ENCODE measurements at places on chromosomes 1 and 21.

DNA sequence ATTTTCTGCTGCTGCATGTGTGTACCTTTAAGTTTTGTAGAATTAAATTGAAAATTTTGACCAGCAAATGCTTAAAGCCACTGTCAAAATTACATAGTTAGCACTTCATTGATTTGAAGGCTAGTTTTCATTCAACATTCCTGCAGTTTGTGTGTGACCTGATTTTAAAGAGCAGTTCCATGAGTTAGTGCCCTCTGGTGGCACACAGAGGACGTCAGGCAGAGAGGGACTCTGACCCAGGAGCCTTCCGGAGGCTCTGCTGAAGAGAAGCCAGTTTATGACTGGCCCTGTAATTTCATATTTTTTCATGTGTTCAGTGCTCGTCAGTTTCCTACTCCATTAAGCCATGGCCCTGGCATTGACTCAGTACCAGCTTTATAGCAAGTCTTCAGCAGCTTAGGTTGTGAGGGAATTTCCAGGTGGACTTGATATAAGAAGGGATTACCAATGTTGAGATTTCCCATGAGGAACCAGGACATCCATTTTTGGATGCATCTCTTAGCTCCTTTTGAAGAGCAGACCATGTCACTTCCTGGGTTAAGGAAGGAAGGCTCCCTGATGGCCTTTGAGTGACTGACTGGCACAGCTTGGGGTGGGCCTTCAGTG, 104.7 kb downstream of the CAMTA1 start:
- DNase-seq: no peak

DNA sequence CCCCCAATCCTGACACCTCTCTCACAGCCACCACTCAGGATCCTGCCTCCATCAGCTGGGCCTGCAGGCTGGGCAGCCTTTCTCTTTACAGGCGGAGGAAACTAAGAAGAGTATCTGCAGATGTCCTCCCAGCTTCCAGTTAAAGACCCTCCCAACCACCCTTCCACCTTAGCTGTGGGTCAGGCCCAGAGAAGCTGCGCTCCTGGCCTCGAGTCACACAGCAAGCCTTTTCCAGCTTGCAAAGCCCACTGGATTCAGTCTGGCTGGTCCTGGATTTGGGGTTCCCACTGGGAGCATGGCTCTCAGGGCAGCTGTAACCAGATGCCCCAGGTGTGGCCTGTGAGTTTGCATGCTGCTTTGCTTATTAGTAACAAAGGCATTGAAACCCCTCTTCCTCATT, 19.9 kb downstream of the KCNQ4 start:
- no peak for DNase-seq

DNA sequence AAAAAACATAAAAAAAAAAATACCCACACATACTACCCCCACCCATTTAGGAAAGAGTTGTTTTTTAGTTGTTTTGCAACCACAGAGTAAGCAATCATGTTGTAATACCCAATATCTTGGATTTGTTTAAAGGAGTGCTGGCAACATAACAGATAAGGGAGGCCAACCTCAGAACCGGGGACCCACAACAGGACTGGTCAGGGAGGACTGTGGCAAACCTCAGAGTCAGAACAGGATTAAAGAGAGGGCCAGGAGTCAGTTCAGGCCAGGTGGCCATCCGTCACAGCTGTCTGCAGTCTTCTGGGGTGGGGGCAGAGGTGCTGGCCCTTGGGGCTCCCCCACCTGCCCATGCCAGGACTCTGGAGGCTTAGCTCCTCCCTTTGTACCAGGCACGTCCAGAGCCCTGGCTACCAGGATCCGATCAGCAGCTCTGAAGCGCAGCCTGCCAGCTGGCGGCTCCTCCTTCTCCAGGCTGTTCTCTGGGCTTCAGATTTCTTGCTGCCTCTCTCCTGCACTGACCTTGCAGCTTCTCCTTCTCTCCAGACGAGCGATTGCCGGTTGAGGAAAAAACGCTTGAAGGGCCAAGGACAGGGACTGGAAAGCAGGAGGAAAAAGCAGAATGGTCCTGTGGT, 7.9 kb downstream of the H6PD start:
- DNase-seq: no peak

DNA sequence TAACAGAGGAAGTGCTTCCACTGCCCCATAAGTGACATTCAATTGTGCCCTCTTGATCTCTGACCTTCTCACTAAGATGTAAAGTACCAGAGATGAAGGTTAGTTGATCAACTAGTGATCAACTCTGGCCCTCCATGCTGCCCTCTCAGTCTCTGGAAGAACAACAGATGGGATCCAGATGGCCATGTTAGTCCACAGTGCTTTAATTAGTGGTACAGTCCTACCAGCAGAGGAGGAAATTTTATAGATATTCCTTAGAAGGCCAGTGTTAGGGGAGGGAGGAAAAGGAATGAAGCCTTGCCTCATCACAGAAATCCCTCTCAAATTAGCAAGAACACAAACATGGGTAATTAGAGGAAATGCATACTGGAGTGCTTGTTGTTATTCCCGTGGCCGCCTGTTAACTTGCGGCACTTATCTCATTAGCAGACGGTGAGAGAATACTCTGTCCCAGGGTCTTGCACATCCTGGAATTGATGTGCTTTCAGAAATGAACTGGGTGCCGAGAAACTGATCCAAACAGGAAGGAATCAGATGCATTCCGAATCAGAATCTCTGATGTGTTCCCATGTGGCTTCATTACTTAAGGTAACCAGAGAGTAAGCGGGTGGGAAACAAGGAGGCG, 91.1 kb upstream of the RGS4 start:
- no peak for DNase-seq

DNA sequence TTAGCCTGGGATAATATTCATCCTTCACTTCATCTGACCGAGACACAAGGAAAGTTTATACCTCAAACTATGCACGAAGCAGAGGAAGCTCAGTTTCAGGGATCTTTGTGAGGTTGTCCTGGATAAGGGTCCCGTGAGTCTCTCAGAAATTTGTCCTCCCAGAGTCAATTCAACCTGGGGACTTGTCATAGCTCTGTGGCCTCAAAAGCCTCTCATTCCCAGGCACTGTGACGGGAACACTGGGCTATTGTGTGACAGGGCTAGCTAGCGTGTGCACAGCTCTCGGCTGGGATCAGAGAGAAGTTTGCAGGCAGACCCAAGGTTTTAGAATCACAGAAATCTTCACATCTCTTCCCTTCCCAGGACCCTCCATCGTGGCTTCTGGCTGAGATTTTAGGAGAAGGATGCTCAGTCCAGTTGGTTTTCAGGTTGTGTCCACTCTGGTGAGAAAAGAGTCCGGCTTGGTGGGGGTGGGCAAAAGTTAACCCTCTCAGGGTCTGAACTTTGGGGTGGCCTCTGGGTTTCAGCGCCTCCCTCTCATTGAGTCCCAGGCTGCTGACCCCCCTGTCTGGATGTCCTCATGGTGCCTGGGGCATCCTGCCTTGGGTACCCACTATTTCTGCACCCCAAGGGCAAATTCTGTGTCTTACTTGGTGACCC, 20.4 kb upstream of the LBR start:
- no peak for DNase-seq

GRCh38 chr1:113226148-113226547, 153.2 kb downstream of the LRIG2 start:
- no peak for DNase-seq

DNA sequence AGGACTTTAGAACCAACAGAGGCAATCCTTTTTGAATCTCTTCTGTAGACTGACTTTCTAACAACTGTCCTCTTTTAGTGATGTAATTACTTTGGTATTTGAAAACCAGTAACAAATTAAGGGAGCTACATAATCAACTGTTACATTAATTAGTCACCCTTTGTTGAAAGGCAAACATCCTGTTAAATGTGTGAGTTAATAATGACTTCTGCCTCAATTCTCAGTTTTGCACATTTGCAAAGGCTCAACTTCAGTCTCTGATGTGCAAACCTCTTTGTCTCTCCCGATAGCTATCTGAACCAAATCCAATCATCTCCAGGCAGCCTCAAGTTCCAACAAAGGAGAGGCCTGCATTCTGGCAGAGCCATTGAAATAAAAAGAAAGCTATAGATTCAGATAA, 135.4 kb upstream of the C8B start:
- no peak for DNase-seq

- no peak for DNase-seq
Measured at GRCh38 chr1:85340427-85340826, 64.0 kb upstream of the BCL10 start.

GRCh38 chr1:179082333-179082998, 596 bp downstream of the TOR3A start:
- DNase-seq: no peak

- DNase-seq: no peak
Measured at GRCh38 chr1:46464915-46465314, 24.7 kb upstream of the DMBX1 start.

DNA sequence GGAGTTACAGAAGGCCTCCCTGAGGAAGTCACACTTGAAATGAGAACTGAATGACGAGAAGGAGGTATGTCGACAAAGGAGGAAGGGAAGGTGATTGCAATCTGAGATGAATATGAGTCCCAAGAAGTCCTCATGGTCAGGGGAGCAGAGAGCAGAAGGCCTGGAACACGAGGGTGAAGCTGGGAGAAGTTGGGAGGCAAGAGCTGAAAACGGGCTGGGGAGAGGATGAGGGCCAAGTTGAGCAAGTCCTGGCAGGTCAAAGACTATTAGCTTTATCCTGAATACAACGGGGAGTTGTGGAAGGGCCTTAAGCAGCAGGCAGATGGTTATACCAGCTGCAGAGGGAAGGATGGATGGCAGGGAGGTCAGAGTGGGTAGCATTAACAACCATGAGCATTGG, 89.5 kb downstream of the KCNJ15 start:
- no peak for DNase-seq

- DNase-seq: no peak
Measured at GRCh38 chr1:81756872-81757271, 43.9 kb upstream of the ADGRL2 start.

DNA sequence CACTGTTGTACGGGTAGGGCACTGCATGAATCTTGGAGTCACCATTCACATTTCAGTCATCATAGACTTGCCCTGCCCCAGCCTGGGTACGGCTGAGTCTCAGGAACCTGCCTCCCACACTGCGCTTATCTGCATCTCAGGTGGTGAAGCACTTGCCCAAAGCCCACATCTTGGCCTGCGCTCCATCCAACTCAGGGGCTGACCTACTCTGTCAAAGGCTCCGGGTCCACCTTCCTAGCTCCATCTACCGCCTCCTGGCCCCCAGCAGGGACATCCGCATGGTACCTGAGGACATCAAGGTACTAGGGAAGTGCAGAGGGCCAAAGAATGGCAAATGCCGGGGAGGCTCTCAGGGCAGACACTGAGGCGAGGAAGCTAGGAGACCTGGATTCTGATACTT, 11.7 kb downstream of the RHOC start:
- DNase-seq: no peak

Measured in SW 1271 (cell line).